Sigmoid colon (tissue), 7 donors: ENCODE measurements at places on chromosomes 7 and 10. TPM values are rescaled to one million over a fixed set of nuclear protein-coding genes. Genes with fewer than 3 reads are reported as not detected.
A peak's percentile ranks its signal among the peaks of the same experiment; 100 is the strongest.

- H3K27ac ChIP-seq: no peak overlapping the region
- no peak for DNase-seq
- H3K4me3 ChIP-seq: no peak overlapping the region
- H3K27me3 ChIP-seq: peaks cover 45% of the 10 kb centered on the region
- no peaks in the 10 kb centered on the region for H3K4me1 ChIP-seq
- no peaks in the 10 kb centered on the region for H3K36me3 ChIP-seq
Observed at GRCh38 chr7:1425292-1426136, 33.8 kb downstream of the MICALL2 start.

DNA sequence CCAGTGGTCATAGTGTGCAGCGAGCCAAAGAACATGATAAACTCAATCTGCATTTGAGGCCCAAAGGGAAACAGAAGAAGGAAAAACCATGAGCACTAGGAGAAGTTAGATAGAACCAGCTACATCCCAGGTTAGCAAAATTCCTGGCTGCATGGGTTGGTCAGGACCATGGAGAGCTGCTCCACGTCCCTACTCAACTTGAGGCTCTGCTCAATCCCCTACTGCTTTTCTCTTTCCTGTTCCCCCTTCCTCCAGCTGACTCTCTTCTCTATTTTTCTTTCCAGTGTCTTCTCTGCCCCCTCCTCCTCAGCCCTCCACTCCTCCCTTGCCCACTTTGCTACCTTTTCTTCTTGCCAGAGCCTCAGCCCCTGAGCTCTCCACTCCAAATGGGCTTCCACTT lies 21.9 kb upstream of the VSIR start:
- H3K27ac ChIP-seq: no peak overlapping the region
- H3K4me3 ChIP-seq: no peak overlapping the region
- H3K4me1 ChIP-seq: no peaks in the 10 kb centered on the region
- no peaks in the 10 kb centered on the region for H3K27me3 ChIP-seq
- no peaks in the 10 kb centered on the region for H3K36me3 ChIP-seq
- no peak for DNase-seq

- no peak overlapping the region for H3K4me3 ChIP-seq
- no peaks in the 10 kb centered on the region for H3K36me3 ChIP-seq
- no peak overlapping the region for H3K27ac ChIP-seq
Observed at GRCh38 chr10:116984202-116984990, 20.6 kb downstream of the SHTN1 start.

DNA sequence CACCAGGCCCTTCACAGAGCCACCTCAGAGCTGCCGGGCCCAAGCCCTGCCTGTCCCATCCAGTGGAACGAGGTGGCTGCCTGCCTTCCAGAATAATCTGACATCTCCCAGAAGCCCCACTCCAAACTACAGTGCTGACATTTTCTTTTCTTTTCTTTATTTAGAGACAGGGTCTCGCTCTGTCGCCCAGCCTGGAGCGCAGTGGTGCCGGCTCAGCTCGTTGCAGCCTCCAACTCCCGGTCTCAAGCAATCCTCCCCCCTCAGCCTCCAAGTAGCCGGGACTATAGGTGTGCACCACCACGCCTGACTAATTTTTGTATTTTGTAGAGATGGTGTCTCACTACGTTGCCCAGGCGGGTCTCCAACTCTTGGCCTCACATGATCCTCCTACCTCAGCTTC lies 346 bp downstream of the TMEM270 start:
- H3K27ac ChIP-seq: no peak overlapping the region

DNA sequence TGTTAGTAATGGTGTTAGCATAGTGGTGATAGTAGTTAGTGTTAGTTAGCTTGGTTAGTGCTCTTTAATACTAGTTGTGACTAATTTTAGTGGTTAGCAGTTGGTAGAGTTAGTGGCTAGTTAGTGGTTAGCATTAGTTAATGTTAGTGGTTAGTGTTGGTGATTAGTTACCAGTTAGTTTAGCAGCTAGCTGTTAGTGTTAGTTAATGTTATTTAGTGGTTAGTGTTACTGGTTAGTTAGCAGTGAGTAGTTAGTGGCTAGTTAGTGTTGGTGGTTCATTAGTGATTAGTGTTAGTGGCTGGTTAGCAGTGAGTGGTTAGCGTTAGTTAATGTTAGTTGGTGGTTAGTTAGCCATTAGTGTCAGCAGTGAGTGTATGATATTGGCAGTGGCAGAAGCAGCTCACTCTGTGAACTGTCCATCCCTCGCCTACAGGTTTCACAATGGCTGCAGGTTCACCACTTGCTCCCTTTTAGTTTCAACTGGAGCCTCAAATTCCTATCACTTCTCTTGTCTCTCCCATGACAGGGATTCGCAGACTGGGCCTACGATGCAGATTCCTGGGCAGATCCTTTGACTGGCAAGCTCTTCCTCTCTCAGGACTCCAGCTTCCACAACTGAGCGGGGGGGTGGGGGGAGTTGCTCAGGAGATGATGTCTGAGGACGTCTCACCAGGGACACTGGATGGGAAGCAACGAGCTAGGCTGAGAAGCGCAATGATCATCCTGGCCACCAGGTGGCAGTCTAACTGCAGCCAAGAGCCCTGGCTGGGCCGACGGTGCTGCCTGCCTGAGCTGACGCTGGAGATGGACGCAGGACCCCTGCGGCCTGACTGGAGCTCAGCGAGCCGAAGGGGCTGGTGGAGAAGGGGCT lies 19.5 kb downstream of the GHRHR start:
- DNase-seq: peak; percentile 90
- no peak overlapping the region for H3K4me3 ChIP-seq
- H3K27ac ChIP-seq: no peak overlapping the region
- H3K36me3 ChIP-seq: no peaks in the 10 kb centered on the region
- H3K4me1 ChIP-seq: peaks cover 5% of the 10 kb centered on the region

- H3K36me3 ChIP-seq: peaks cover 15% of the 10 kb centered on the region
- no peaks in the 10 kb centered on the region for H3K27me3 ChIP-seq
- H3K27ac ChIP-seq: no peak overlapping the region
- no peak for DNase-seq
- H3K4me1 ChIP-seq: no peaks in the 10 kb centered on the region
Observed at GRCh38 chr10:317271-317769, 182.1 kb downstream of the ZMYND11 start.

- DNase-seq: no peak
- no peak overlapping the region for H3K4me3 ChIP-seq
- H3K4me1 ChIP-seq: no peaks in the 10 kb centered on the region
- no peak overlapping the region for H3K27ac ChIP-seq
Observed at GRCh38 chr7:127699853-127700252, 47.9 kb downstream of the SND1 start.

DNA sequence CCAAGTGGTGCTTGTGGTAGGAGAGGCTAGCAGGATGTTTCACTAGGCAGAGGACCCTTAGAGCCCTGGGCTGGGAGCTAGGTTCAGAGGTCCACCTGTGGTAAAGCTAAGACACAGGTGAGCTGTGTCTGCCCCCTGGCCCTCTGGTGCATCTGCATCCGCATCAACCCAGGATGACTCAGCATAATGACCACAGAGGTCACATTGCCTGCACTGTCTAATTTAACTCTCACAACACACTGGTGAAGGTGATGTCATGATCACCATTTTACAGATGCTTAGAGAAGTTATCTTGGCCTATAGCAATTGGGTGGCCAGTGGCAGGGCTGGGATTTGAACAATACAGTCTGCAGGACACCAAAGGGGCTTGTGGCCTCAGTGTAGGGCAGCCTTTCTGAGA lies 33.1 kb downstream of the HABP2 start:
- H3K27me3 ChIP-seq: no peaks in the 10 kb centered on the region
- no peak overlapping the region for H3K4me3 ChIP-seq
- no peak for DNase-seq
- no peaks in the 10 kb centered on the region for H3K4me1 ChIP-seq
- H3K27ac ChIP-seq: no peak overlapping the region
- no peaks in the 10 kb centered on the region for H3K36me3 ChIP-seq

The AGBL3 gene
- total RNA-seq: 3.1 TPM
